Effector memory CD4-positive, alpha-beta T cell (primary cell): ENCODE measurements at places on chromosomes 3 and 15.

- DNase-seq = no peak
Observed at GRCh38 chr15:70071799-70072198, 25.9 kb downstream of the TLE3 start.

- no peak for DNase-seq
Observed at GRCh38 chr3:44232407-44232806, 9.3 kb upstream of the TOPAZ1 start.

DNA sequence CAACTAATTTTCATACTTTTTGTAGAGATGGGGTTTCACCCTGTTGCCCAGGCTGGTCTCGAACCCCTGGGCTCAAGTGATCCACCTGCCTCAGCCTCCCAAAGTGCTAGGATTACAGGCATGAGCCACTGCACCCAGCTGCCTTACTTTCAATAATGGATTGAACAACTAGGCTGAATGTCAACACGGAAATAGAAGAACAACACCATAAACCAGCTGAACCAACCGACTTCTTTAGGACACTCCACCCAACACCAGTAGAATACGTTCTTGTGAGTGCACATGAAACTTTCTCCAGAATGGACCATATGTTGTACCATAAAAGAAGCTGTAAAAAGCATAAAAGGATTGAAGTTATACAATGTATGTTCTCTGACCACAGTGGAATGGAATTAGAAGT is 42.9 kb downstream of the GXYLT2 start:
- DNase-seq = no peak

DNA sequence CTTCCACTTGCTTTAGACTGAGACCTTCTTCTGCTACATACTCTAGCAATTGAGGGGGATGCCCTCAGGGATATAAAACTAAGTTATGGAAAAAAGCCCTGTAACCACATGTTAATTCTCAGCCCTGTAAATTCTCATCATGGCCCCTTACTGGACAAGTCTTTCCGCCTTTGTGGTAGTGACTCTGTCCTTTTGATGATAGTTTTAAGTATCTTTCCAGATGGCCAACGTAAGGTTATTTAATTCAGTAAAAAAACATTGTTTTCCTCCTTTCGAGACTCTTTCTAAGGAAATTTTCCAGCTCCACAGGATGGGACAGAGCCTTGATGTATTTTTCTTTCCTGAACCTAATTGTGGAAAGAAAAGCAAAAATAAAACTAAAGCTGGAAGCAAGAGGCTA is 25.3 kb upstream of the TM4SF4 start:
- no peak for DNase-seq

- no peak for DNase-seq
Observed at GRCh38 chr15:57919754-57920153, 145.8 kb downstream of the ALDH1A2 start.

DNA sequence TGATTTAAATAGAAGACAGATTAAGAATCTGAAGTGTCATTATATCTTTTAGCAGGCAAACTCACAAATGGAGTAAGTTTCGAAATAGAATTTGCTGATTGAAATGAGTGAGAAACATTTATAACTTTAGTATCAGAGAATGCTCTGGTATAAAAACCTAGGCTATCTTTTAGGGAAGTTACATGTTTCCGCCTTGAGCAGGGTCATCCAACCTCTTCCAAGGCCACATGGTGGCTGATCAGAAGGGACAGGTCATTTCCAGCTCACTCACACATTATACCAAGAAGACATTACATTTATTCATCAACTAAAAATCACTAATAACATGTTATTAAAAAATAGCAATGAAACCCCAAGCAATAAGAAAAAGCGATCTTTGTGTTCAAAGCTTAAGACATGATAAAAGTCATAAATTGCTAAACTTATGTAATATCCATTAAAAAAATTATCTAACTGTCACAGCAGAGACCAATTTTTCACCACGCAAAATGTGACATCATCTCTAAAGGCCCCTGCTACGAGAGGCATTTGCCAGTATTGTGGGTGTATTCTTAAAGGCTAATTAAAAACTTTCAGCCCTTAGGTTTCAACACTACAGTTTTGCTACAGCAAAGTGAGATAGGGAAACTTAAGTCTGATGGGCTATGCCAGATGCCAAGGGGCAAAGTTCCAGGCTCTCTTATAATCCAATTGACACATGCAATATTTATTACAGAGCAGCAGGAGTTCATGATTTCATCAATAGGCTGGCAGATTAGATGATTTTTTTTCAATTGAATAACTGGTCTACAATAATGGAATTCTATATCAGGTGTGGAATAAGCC is 240.4 kb upstream of the TBL1XR1 start:
- DNase-seq = no peak
